ENCODE measurements at places on chromosomes 5 and 9. TPM values are rescaled to one million over a fixed set of nuclear protein-coding genes. Genes with fewer than 3 reads are reported as not detected.

The ECSCR gene
- total RNA-seq = not detected

The SVEP1 gene
- total RNA-seq = 1.9 TPM

The SHOC1 gene
- total RNA-seq = not detected

The PAEP gene
- total RNA-seq = 0.20 TPM

The SV2C gene
- not detected for total RNA-seq

The RHOBTB3 gene
- total RNA-seq = 7.9 TPM

The ACTBL2 gene
- total RNA-seq = 0.05 TPM

The GPX3 gene
- total RNA-seq = 17.8 TPM

The ADGRD2 gene
- total RNA-seq = not detected

The MEIKIN gene
- not detected for total RNA-seq

The C9orf50 gene
- total RNA-seq = not detected

The GMCL2 gene
- total RNA-seq = not detected

The PLAA gene
- total RNA-seq = 34.1 TPM

The PCA3 gene
- not detected for total RNA-seq

The SLC25A2 gene
- total RNA-seq = not detected

The PCSK1 gene
- 0.56 TPM for total RNA-seq

The TRIM7 gene
- total RNA-seq = 42.8 TPM

The NPR3 gene
- total RNA-seq = 23.2 TPM

The FBP1 gene
- total RNA-seq = not detected

The DAPK1 gene
- 20.1 TPM for total RNA-seq

The PCDHB13 gene
- total RNA-seq = 0.06 TPM

The IL3 gene
- not detected for total RNA-seq

The CYLC2 gene
- not detected for total RNA-seq

The PCDHGA11 gene
- total RNA-seq = not detected

The FOXI1 gene
- total RNA-seq = not detected

The NXNL2 gene
- 0.67 TPM for total RNA-seq

The ENC1 gene
- 13.8 TPM for total RNA-seq

The IL6ST gene
- total RNA-seq = 36.9 TPM

The XPA gene
- 13.7 TPM for total RNA-seq

The SLC34A1 gene
- not detected for total RNA-seq

The FBP2 gene
- not detected for total RNA-seq

The LCN12 gene
- total RNA-seq = 1.9 TPM

The SLC9A3 gene
- total RNA-seq = 2.5 TPM

The LHX6 gene
- total RNA-seq = 0.39 TPM
